NK-92 treated with Interleukin-12 subunit alpha and Interleukin-12 subunit beta, amount 100 ng/mL, for 24 hours (cell line): ENCODE measurements at places on chromosomes 13 and 19.

DNA sequence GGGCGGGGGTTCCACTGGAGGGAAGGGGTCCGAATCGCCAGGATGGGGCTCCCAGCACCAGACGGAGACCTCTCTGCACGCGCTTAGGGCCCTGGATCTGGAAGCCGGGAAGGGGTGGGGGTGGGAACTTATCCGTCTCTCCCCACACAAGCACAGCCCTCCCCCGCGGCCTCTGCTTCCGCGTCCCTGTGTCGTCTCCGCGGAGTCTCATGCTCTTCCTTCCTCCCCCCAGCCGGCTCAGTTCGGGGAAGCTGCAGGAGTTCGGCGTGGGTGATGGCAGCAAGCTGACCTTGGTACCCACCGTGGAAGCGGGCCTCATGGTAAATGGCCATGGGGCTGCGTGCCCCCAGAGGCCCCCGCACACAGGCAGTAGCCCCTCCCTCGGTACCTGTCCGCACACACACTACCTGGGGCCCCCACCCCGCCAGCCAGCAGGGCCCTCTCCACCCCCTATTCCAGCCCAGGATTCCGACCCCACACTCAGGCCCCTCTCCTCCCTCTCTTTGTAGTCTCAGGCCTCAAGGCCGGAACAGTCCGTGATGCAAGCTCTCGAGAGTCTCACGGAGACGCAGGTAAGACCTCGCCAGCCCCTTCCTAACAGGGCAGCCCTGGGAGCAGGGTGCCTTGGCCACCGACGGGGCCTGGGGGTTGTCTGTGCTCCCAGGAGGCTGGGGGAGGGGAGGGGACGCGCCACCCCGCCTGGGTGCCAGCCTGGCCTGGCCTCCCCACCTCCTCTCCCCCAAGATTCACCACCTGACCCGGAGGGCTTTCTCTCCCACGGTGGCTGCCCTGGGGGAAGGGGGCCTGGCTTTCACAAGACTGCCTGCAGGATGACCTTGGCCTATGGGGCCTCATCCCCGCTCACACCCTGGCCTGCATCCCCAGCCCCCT lies 3.2 kb downstream of the MIDN start:
- peak; percentile 66 for DNase-seq

DNA sequence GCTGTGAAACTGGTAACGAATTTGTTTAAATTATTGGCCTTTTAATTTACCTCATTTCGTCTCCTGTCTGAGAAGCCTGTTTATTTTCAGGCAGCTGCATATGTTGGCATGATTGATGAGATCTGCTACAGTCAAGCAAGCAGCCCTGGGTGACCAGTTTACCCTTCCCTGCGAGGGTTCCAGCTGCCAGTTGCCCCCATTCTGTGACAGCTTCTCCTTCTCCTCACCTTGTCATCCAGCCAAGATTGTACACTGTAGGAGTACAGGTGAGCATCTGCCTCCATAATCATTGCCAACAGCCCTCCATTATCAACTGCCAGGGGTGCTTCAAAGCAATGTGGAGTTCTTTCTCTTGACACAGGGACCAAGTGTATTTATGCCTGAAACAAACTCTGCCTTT lies 1979.9 kb upstream of the PRR20A start:
- no peak for DNase-seq

DNA sequence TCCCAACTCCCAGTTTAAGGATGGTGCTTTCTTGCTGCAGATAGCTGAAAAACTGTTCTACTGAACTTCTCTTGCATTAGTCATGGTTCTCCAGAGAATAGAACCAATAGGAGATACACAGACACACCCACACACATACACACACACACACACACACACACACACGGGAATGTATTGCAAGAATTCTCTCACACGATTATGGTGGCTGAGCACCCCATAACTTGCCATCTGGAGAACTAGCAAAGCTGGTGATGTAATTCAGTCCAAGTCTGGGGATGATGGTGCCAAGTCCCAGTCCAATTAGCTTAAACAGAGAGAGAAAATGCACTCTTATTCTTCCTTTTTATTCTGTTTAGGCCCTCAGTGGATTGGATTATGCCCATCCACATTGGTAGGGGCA lies 643.9 kb downstream of the DIAPH3 start:
- no peak for DNase-seq

DNA sequence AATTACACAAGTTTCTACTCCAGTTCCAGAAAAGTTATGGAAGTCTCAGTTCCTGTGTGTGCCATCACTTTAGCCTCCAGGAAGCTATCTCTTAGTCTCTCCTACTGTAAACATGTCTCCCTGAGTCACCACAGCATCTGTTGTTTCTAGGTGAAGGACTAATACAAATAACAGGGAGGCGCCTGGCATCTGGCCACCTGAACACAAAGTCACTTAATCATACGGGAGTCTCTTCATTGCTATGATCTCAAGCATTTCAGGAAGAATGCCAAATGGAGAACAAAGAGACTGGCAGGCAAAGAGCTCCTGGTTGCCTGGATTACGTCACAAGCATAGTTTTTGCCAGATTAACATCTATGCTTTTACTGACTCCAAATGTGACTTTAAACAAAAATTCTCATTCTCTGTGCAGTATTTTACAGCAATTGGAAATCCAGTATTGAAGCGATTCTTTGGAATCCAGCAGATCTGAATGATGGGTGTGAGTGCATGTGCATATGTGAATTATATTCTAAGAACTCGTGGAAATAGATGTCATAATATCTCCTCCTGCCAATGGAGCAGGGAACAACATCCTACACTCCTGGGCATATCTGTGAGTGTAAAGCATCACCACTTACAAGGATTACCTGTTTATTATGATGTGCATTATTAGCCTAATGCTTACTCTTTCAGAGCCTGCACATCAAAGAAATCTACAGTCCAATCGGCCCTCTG lies 572.8 kb downstream of the PCDH9 start:
- no peak for DNase-seq

GRCh38 chr19:38684078-38684861 lies 36.8 kb downstream of the ACTN4 start:
- DNase-seq, result no peak

GRCh38 chr19:33673258-33673875 lies 51.6 kb downstream of the CHST8 start:
- DNase-seq, result no peak

DNA sequence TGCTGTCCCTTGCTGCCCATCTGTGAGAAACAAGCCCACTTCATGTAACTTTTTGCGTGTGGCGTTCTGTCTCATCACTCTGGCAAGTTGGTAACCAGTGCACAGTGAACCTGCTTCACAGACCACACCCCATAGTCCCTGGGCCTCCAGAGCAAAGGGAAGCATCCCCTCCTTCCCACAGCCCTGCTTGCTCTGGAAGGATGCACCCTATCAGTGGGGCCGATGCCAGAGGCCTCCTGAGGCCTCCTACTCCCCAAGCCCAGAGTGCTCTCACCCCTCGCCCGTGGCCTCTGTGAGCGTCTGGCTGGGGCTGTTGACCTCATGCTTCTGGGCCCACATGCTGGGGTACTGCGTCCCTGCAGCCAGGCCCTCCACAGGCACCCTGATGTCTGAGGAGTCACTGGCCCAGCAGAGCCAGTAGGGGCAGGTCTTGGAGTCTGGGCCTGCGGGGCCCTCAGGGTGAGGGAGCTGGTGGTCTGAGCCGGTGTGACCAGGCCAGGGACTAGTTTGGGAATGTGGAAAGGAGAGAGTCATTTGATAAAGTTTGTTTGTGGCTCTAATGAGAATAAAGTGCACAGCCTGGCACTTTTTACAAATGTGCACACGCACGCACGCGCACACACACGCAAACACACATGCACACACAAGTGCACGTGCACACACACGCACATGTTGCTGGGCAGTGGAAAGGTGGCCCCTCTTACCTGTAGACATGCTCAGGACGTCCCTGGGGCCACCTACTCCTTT lies 5.1 kb downstream of the TMEM86B start:
- DNase-seq, result no peak

DNA sequence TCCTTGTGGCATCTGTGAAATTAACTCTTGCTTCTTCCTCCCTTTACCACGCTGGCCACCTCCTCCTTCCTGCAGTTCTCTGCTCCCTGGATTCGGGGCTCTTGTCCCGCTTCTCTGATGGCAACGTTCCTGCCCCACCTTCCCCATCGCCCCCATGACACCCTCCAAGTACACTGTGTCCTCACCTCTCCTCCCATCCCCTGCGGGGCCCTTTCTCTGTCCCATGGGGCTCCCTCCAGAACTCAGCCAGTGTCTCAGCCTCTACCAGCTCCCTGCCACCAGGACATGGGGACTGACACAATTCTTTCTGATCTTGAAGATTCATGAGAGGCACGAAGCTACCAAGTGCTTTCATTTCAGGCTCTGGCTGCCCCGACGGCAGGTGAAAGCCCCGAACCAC lies 9.1 kb downstream of the CARS2 start:
- DNase-seq, result no peak

- no peak for DNase-seq
Measured at GRCh38 chr13:44243198-44243857, 130.3 kb upstream of the SERP2 start.

DNA sequence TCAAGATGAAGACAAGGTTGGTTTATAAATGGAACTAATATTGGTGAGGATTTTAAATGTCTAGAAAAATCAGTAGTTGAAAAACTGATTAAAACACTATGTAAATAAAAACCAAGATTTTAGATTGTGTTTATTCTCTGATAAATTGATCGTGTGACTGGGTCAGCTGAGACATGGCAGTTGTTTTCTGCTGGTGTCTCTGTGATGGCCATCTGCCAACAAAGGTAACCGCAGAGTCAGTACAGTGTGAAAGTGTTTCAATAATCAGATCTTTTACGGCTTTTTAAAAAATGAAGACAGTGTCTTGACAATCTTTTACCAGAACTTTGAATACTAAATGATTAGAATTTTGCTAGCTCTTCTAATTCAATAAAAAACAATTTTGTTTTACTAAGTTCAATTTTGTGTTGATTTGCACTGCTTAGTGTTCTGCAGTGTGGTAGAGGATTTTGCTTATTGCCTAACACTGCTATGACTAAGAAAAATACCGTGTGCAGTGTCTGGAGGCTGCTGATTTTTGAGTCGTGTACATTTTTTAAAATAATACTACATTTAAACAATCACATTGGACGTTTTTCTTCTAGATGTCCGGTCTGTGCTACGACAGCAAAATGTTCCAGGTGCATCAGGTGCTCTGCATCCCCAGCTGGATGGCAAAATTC lies 32.7 kb upstream of the GPR183 start:
- no peak for DNase-seq

DNA sequence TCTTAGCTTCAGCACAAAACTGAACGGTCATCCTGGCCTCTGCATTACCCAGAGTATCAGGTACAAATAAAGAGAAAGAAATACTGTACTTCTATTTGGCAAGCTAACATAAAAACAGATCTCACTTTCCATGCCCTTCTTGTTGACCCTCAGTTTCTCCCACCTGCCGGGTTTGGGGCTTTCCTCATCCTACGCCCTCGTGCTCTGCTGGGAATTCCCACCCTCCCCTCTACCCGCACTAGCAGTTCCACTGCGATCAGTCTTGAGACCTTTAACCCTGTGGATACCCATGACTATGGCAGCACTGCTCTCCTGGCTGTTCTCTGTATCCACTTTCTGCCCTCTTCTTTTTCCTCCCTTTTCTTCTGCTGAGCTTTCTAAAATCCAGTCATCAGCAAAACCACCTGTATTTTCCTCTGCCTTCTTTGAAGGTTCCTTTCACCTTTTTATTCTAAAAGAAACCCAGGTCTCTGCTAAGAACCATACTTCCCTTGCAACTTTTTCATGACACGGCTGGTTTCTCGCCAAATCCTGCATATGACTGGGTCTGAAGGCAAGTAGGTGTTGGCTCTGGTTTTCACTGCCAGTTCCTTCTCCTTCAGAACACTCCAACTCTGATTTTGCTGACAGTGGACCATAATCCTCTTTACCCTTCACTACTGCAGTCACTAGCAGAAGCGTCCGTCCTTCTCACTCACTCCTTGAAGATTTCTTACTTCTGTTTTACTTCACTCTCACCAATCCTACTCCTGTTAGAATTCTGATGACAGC lies 99.4 kb downstream of the MIPEP start:
- no peak for DNase-seq

- no peak for DNase-seq
Measured at GRCh38 chr19:50380751-50381151, 3.4 kb upstream of the POLD1 start.

DNA sequence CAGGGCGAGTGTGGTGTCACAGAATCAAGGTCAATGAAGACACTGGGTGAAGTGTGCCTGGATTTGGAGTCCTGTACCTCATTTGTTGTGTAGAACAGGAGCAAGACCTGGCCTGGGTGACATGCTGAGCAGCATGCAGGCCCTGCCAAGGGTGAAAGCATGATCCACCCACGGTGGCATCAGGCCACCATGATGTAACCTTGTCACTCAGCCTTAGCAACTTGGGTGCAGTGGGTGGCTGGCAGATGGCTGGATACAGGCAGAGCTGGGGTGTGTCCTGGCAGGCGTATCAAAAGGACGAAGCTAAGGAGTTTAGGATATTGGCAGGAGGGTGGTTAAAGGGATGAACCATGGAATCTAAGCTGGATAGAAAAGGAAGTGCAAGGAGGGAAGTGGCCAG lies 10.3 kb downstream of the THSD1 start:
- no peak for DNase-seq

- DNase-seq, result no peak
Measured at GRCh38 chr19:39676004-39676403, 20.3 kb downstream of the LGALS16 start.

DNA sequence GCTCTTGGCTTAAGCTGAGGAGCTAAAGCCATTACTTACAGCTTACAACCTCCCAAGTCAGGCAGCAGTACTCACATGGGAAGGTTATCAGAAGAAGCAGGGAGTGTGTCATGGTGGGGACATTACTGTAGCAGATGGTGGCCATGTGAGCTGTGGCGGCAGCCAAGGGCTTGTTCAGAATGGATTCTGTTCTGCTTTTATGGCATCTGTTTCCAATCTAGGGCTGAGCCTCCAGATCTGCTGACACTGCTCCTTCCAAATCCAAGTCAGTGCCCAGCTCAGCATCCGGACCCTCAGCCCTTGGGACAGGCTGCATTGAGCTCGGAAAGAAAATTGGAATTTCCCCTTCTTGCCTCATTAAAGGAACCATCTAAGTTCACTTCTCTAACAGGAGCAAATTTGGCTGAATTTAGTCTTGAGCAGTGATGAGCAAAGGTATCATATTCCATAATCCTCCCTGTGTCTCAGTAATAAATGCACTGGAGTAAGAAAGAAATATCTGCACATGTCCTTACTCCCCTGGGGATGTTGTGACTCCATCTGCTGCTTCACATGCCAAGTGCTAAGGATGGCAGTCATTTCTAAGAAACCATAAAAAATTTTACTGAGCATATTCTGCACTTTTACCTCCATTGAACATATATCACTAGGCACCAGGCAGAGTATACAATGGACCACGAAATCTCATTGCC lies 73.9 kb downstream of the KCTD12 start:
- no peak for DNase-seq

DNA sequence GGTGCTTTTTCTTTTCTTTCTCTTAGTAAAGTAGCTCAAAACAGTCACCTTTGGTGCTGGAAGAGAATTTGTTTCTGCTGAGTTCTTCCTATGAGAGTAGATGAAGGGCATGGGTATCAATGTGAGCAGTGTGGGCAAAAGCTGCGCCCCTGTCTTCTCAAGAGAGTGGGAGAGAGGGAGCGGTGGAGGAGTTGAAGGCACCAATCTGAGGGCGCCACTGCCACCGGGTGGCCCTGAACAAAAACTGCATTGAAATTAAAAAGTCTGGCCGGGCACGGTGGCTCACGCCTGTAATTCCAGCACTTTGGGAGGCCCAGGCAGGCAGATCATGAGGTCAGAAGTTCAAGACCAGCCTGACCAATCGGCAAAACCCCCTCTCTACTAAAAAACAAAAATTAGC lies 28.7 kb upstream of the EPHX3 start:
- DNase-seq, result no peak
